ENCODE measurements at places on chromosomes 5 and 9. TPM values are rescaled to one million over a fixed set of nuclear protein-coding genes. Genes with fewer than 3 reads are reported as not detected.

MEF2C gene
- total RNA-seq = 169 TPM

DNLZ gene
- total RNA-seq = 34.5 TPM

PTCH1 gene
- 6.9 TPM for total RNA-seq

SNCAIP gene
- 93.1 TPM for total RNA-seq

WDR38 gene
- not detected for total RNA-seq

FGF10 gene
- not detected for total RNA-seq

CD274 gene
- 17.7 TPM for total RNA-seq

All from dermis blood vessel endothelial cell (primary cell).